ENCODE measurements at places on chromosomes 7 and 10. TPM values are rescaled to one million over a fixed set of nuclear protein-coding genes. Genes with fewer than 3 reads are reported as not detected.

GRCh38 chr10:72702868-72703581, 11.1 kb downstream of the MCU start:
- H3K4me3 ChIP-seq = no peak overlapping the region
- DNase-seq = no peak
- H3K27ac ChIP-seq = no peak overlapping the region
- no peaks in the 10 kb centered on the region for H3K4me1 ChIP-seq
- H3K27me3 ChIP-seq = no peaks in the 10 kb centered on the region

DNA sequence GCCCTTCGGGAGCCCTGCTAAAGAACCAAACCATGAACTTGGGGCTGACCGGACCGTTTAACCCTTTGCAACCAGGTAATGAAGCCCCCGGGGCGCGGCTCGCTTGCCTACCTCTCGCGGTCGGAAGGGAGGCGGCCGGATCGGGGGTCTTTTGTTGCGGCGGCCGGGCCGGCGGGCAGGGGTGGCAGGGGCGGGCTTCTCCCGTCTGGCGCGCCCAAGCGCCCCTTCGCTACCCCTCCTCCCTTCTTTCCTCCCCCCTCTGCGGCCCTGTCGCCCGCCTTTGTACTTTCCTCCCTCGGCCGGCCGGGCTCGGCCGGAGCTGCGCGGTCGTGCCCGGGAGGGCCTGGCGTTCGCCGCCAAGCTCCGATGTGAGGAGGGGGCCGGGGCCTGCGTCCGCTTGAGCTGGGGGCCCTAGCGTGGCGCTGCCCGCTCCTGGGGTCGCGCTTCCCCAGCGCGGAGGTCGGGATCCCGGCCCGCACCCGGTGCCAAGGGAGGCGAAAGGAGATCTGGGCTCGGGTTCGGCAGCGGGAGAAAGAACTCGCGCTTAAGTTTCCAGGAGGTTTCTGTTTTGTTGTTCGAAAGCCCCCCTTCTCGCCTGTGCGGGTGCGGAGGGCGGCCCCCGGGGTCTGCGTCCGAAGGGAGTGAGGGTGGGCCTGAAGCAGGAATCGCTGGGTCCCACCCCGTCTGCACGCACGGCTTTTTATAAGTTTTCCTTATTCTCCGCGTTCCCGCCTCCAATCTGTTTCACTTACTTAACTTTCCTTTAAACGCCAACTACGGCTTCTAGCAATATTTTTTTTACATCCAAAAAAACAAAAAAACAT, 436.8 kb upstream of the GALNT17 start:
- H3K27ac ChIP-seq = peak overlapping the region; percentile 64
- H3K4me3 ChIP-seq = peak overlapping the region; percentile 78
- peak; percentile 73 for DNase-seq
- no peaks in the 10 kb centered on the region for H3K4me1 ChIP-seq

- H3K4me3 ChIP-seq = peak overlapping the region; percentile 24
- H3K27me3 ChIP-seq = no peaks in the 10 kb centered on the region
- H3K27ac ChIP-seq = peak overlapping the region; percentile 26
- DNase-seq = no peak
- no peaks in the 10 kb centered on the region for H3K36me3 ChIP-seq
These were observed 688 bp downstream of the ORAI2 start for GRCh38 chr7:102434039-102434486.

Gene AGBL3
- 7.6 TPM for total RNA-seq

Gene BET1
- total RNA-seq = 25.8 TPM

Gene SPDYE5
- total RNA-seq = not detected
